HFF-Myc (cell line): ENCODE measurements at places on chromosomes 7 and 10.

DNA sequence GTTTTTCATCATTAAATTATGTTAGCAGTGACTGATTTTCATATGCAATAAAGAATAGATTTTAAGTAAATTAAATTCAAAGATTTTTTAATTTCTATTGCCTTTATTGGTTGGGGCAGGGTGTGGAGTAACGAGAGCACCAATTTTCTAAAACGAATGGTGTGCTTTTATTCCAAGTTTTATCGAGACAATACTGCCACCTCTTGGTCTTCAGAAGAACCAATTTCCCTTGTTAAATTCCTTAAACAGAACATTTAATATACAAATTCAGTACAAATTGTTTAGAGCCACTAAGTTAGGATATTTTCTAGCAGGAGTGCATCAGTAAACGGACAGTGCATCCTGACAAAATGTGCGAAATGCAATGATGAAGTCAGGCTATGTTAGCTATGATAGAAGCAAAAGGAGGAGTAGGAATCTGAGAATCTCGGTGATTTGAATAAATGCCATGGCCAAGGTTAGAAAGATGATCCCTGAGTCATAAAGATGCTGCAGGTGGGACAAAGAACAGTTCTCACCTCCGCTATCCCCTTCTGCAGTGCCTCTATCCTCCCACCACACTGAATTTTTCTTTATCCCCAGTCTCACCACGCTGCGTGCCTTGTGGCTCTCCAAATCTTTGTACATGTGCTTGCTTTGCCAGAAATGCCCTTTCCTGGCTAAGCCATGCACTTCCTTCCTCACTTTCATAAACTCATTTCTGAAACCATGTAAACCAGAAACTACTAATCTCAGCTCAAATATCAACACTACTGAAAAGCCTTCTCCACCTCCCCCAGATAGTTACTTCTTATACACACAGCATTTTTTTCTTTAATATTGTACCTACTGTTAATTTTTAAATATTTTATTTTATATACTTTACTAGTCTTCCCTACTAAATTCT lies 31.9 kb upstream of the AGBL3 start:
- DNase-seq: no peak

- no peak for DNase-seq
Measured at GRCh38 chr7:27168265-27168947, 3.1 kb upstream of the HOXA9 start.

DNA sequence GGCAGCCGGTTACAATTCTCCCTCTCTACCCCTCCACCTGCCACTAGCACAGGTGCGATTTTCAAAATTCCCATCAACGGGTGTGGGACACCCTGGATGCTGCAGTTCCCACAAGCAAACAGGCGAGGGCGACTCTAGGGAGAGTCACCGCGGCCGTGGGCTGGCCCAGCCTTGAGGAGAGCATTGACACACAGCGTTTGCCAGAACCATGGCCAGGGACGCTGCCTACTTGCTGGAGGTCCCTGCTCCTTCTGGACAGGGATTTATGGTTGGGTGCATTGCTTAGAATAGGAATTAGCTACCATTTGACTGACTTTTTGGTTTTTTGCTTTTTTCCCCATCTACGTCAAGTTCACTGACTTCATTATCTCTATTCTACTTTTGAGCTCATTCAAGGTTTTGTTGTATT lies 19.0 kb upstream of the CLDN4 start:
- no peak for DNase-seq

- no peak for DNase-seq
Measured at GRCh38 chr7:140923358-140924006, 1.2 kb downstream of the BRAF start.

DNA sequence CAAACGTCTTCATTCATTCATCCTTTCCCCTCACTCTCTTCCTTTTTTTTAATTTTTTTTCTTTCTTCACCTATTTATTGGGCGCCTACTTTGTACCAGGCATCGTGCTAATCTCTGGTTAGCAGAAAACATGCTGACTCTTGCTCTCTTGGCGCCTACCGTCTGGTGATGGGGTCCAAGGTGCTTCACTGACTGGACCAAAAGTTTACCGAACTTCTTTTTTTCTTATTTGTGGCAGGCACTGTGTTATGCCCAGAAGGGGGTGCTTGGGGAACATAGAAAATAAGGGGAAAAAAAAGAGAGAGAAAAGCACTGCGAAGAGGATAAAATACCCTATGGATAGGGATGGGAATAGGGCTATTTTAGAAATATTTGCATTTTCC lies 505 bp upstream of the FAM204A start:
- no peak for DNase-seq

- no peak for DNase-seq
Measured at GRCh38 chr7:30433506-30433905, 45.1 kb downstream of the NOD1 start.

GRCh38 chr10:97327348-97328294 lies 6.9 kb downstream of the FRAT2 start:
- no peak for DNase-seq

GRCh38 chr7:105309235-105310169 lies 79.2 kb downstream of the SRPK2 start:
- no peak for DNase-seq

DNA sequence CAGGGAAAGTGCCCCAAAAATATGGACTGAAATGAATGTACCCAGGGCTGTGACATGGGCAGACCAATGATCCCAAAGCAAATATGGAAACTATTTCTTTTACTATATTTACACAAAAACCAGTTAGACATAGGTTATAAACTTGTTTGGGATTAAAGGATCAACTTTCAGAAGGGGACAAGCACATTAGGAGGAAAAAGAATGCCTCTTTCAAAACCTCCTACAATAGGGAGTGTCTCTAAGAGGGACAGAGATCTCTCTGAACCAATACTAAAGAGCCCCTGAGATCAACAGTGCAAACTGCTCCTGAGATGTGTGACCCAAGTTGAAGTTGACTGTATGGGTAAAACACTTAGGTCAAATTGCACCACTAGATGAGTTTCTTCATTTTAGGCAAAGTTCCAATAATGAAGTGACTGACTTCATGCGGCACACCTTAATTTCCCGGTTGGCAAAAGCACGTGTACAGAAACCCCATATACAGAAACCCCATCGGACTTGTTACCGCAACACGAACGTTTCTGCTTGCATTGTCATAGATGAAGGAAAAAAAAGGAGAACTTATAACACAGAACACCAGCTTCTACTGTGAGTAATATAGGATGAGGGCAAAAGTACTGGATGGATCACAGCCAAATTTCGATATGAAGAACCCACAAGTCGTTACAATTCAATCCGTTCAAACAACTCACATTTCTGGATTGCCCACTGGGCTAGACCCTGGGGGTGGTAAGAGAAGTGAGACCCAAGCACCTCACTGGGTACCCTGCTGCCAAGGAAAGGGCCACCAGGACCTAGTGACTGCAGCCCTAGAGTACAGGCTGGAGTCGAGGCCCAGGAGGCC lies 4.3 kb downstream of the SVIL start:
- no peak for DNase-seq

DNA sequence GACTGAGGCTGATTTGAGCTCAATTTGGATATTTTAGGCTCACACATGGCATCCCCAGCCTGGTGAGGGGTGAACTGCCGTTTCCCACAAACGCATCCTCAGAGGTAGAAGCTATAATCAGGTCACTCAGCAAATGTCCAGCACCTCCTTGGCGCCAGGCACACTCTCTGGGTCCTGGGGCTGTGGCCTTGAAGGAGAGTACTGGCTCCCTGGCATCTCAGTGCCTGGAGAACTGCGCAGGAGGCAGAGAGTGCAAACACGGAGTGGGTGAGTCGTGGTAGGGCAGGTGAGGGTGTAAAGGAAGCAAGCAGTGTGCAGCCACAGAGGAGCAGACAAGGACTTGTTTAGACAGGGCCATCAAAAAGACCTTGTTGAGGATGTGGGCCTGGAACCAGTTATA lies 224.0 kb upstream of the ZNF32 start:
- DNase-seq: no peak

GRCh38 chr10:130479926-130480325 lies 343.7 kb downstream of the GLRX3 start:
- DNase-seq: no peak

- DNase-seq: no peak
Measured at GRCh38 chr10:36720895-36721294, 404.5 kb upstream of the ANKRD30A start.

DNA sequence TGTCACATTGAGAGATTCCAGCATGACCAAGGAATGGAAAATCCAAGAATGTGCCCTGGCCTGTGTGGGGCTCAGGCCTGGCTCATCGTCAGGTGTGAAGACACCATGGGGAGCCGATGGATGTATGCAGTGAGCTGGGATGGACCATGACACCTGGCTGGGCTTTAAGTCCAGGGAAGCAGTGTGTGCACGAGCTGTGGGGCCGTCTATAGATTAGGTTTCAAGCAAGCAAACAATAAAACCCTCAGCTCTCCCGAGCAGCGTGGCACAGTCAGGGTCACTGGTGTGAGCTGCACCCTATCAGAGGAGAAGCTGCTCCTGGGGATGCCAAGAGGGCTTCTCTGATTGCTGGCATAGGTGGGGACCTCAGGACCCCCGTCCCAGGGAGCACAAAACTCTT lies 50.5 kb upstream of the DLG5 start:
- DNase-seq: no peak

DNA sequence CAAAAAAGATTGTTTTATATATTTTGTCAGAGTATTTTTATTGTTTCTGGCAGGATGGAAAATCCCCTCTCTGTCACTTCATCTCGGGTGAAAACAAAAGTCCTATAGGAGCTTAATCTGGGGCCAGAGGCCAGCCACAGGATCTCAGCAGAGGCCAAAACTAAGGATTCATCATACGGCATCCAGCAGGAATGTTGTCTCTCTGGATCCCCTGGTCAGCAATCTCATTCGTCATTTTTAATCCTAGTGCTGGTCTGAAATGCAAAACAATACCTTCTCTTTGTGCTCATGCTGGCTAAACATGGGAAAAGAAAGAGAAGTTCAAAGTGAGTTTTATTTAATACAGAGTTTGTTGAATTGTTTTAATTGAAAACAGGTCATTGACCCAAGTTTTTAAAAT lies 482.5 kb upstream of the AUTS2 start:
- DNase-seq: no peak

- no peak for DNase-seq
Measured at GRCh38 chr10:69068549-69068948, 19.4 kb upstream of the SRGN start.

DNA sequence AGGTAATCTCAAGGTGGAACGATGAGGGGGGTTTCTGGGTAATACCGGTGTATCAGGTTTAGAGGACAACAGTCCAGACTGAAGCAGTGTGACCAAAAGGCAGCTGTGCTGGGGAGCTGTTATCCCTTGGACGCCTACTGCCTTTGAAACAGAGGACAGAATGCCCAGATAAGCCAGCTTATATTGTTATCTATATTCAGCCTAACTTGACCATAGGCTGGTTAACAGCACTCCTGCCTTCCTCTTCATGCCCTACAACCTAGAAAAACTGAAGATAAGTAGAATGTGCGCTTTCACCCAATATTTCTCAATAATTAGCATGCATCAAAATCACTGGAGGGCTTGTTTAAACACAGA lies 44.9 kb downstream of the IL6 start:
- DNase-seq: no peak

DNA sequence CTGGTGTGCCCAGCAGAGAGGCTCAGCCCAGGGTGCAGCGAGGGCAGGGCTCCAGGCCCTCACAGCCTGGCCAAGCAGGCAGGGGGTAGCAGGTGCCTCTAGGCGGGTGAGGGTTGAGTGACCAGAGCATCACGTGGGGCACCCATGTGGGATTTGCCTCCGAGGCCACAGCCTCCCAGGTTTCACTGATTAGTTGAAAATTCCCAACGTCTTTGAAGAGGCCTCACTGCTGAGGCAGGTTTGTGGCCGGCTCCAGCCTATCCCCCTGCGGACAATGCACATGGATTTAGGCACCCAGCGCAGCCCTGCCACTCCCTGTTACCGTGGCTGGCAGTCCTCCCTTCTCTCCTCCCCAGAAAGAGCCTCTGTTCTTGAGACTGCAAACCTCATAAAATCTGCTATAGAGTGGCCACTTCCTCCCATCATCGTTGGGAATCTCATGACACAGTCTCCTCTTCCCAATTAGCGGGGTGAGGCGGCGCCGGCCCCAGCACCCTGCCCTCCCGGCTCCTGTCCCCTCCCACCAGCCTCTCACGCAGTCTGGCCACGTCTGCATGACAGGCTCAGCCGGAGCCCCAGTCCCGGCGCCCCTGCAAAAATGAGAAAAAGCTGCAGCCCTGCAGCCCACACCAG lies 10.8 kb downstream of the MYL10 start:
- no peak for DNase-seq

- no peak for DNase-seq
Measured at GRCh38 chr7:137393570-137393969, 50.0 kb upstream of the PTN start.

GRCh38 chr10:35182631-35183510 lies 56.2 kb downstream of the CREM start:
- DNase-seq: no peak

- no peak for DNase-seq
Measured at GRCh38 chr10:70907637-70908405, 19.5 kb upstream of the PCBD1 start.

DNA sequence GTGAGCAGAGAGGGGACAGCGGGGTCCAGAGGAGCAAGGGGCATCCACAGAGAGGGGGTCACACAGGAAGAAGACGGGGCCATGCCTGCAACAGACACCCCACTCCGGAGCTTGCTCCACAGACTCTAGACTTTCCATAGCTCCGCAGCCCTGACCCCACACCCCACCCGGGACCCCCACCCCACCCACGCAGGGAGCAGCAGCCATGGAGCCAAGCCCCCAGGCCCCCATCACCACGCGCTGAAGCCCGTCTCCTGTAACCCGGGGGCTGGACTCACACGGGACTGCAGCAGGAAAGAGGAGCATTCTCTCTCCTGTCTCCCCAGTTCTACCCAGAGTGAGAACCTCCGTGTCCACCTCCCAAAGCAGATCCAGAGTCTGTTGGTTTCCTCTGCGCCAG lies 38.8 kb upstream of the ADGRA1 start:
- DNase-seq: no peak
